ENCODE measurements at places on chromosomes 13 and 19.

DNA sequence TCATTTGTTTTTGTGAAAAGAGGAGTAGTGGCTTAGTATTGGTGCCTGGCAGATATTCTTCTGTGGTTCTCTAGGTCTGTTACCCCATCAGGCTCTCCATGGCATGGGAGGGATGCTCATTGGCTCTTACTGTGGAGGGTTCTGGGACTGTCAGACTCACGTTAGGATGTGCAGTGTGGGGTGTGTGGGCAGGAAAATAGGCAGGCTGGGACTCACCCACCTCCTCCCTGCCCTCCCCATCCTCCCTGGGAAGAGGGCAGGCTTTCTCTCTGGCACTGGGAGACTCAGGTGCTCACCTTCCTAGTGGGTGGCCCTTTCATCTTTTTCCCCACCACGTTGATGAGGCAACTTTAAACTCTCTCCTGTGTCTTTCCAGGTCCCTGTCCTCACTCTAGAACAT is 44.2 kb downstream of the ZNF536 start:
- no peak for DNase-seq

DNA sequence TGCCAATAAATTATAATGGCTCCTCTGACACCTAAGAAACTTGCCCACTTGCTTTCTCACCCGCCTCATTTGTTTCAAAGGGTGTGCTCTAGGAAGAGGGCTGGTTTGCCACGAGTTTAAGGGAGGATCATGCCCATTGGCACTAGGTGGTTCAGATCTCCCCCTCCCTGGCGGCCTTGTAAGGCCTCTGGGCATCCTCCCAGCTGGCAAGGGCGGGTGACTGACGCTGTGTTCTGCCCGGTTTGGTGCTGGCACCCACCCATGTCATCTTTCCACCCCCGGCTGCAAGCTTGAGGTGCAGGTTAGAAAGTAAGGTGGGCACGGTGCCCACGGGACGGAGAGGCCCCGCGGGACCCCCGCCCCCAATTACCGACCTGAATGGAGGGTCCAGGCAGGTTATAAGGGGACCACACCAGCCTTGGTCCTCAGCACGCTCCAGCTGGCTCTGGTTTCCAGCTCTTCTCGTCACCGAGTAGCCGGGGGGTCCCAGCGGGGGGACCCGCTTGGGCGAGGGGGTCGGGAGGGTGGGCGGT is 90.4 kb downstream of the PTPRS start:
- no peak for DNase-seq

DNA sequence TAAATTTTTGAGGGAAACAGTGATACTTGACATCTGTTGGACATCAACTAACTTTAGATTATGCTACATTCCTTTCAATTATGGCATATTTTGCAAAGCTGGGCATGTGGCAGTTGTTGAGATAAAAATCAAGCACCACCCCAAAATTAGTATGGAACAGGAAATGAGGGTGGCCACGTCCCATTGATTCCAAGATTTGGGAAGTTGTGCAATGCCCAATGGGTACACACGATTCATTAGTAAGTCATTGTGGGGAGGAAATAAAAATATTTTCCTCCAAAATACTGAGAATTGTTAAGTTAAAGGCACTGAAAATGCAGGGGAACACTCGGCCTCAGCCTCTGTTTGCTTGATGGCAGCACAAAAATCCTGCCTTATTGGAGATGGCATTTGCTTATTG is 7.6 kb downstream of the ERICH6B start:
- no peak for DNase-seq

DNA sequence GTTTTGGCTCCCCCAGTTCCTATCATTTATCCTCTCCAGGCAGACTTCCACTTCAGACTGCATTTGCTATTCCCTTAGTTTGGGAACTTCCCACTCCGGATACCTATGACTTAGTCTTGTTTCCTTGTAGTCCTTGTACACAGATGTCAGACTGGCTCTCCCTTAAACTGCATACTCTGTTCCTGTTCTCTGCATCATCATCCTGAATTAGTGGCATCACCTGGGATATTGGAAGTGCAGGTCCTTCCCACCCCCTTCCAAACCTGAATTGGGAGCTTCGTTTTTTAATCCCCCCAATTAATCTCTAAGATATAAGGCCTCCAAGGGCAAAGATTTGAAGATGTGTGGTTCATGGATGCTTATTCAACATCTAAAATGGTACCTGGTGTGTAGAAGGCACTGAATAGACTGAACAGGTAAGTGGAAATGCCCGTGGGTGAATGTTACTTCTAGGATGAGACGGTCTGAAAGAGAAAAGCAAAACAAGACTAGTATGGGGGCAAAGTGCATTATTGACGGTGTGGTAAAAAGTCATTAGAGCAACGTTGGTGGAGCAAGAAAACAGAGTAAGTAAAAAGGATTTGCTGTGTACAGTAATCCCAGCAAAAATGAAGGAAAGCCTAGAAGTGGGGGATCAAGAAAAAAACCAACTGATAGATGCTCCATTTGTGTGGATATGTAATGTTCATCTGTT is 9.6 kb downstream of the MIR17HG start:
- DNase-seq = no peak

GRCh38 chr13:97537110-97537509 is 103.1 kb downstream of the RAP2A start:
- DNase-seq = no peak

- DNase-seq = no peak
These were observed 37.4 kb upstream of the GATAD2A start for GRCh38 chr19:19368087-19368486.

GRCh38 chr19:43438291-43439031 is 23.8 kb downstream of the TEX101 start:
- no peak for DNase-seq

DNA sequence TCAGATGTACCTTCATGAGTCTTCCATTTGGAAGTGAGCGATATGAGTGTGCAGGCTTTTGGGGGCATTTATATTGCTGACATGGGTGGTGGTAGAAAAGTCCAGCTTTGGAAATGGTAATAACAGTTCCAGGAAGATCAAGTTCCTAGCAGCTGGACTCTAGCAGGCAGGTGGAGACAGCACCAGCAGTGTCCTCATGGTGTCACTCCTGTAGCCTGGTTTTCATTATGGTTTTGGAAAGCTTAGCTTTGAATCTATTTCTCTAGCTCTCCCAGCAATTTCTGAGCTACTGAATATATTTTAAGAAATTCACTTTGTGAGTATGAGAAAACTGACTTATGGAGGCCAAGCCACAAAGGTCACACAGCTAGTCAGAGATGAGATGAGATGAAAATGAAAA is 523.2 kb upstream of the HTR2A start:
- DNase-seq = no peak

DNA sequence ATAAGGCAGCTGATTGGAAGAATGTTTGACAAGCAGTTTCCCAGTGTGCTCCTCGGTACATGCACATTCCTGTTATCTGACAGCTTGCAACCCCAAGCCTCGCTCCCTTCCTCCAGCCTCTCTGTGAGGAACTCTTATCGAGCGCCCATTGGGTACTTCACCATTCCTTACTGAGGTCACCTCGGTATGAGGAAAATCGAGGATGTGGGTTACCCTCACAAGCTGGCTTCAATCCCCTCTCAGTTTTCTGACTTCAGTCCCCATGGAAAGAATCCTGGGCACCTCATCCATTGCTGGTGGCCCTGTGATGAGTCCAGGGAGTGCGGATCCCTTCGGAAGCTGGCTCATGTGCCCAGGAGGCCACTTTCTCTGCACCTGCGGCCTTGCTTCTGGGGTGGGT is 17.3 kb downstream of the TEX29 start:
- no peak for DNase-seq

GRCh38 chr19:5588906-5589676 is 21.3 kb upstream of the TINCR start:
- no peak for DNase-seq

DNA sequence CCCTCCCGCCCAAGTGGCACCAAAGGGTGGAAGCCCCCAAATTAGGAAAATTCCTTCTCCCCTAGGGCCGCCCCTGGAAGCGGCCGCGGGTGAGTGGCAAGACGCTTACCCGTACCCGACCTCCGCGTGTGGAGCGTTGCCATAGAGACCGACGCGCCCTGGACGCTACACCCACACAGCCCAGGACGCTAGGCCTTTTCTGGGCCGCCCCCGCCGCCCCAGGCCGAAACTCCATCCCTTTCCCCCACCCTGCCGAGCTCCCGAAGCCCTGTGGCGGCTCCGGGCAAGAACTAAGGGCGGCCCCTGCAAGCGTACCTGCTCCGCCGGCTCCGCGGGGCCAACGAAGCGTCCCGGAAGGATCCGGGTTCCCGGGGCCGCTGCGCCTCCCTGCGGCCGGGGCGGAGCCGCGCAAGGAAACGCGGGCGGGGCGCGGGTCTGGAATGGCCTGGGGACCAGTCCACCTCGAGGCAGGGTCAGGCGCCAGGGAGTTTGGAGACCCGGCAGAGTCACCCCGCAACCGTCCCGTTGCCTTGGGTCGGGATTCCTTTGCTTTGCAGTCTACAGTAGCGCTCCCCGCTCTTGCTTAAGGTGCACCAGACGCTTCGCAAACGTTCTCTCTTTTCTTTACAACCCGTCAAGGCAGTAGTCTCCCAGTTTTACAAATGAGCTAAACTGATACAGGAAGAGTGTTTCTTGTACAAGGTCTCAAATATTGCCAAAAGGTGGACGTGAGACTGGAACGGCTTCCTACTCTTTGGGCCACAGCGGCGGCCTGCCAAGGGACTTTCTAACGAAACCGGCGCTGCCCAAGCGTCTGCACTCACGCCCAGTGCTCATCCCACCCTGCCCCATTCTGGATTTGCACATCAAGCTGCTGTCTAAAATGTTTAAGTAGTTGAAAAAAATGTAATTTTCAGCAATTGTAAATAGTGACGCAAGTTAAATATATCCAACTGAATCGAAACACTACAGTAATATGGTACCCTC is at the start of gene NEK5:
Gene NEK5, minus strand, starts transcription at position 360 of the 987 bp plus-strand sequence. CDS start 1,591 bp downstream, outside the sequence.
- peak; percentile 39 for DNase-seq

- no peak for DNase-seq
These were observed 90.6 kb downstream of the SGCG start for GRCh38 chr13:23271331-23271730.

DNA sequence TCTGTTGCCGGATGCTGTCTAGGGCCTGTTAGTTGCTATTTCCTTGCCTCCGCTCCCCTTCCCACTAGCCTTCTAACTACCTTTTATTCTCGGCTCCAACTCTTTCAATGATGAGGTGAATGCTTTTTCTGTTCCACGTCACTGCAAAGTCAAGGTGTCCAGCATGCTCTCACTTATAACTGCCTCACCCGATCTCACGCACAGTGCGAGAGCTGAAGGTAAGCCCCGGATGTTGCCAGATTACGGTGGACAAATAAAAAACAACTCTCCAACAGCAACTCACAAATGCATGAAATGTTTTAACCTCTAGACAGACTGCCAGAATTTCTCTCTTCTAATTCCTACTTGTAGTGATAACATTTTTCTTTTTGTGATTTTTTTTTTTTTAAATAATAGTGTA is 169.9 kb downstream of the STK24 start:
- no peak for DNase-seq

GRCh38 chr13:63741029-63741813 is 2325.6 kb upstream of the PCDH20 start:
- DNase-seq = no peak

- no peak for DNase-seq
These were observed 8.5 kb downstream of the CCDC8 start for GRCh38 chr19:46404753-46405468.

- no peak for DNase-seq
These were observed 2.9 kb upstream of the FRY start for GRCh38 chr13:32028711-32029110.

DNA sequence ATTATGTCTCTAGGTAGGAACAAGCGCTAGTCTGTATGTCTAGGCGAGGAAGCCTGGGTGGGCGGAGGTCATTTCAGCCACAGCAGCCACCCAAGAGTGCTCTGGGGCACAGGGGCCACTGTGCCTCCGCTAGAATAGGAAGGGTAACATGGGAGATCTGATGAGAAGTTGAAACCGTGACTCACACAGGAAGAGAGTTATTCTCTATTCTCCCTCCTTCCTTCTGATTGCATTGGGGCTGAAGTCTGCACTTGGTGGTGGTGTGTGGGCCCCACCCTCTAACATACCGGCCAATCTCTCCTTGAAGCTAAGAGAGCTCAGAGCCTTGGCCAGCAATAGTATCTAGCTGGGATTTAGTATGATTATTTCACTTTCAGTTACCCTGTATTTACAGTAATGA is 20.3 kb upstream of the GGACT start:
- DNase-seq = no peak

GRCh38 chr13:43720780-43721397 is 65.9 kb downstream of the ENOX1 start:
- no peak for DNase-seq

- DNase-seq = no peak
These were observed 2.4 kb upstream of the F2RL3 start for GRCh38 chr19:16886305-16886880.

All from stimulated activated CD4-positive, alpha-beta T cell treated with anti-CD3 and anti-CD28 coated beads, Interleukin-1b, Interleukin-23, amount 100 ng/mL, for 24 hours (primary cell).